ENCODE measurements at places on chromosomes 16 and 17.

DNA sequence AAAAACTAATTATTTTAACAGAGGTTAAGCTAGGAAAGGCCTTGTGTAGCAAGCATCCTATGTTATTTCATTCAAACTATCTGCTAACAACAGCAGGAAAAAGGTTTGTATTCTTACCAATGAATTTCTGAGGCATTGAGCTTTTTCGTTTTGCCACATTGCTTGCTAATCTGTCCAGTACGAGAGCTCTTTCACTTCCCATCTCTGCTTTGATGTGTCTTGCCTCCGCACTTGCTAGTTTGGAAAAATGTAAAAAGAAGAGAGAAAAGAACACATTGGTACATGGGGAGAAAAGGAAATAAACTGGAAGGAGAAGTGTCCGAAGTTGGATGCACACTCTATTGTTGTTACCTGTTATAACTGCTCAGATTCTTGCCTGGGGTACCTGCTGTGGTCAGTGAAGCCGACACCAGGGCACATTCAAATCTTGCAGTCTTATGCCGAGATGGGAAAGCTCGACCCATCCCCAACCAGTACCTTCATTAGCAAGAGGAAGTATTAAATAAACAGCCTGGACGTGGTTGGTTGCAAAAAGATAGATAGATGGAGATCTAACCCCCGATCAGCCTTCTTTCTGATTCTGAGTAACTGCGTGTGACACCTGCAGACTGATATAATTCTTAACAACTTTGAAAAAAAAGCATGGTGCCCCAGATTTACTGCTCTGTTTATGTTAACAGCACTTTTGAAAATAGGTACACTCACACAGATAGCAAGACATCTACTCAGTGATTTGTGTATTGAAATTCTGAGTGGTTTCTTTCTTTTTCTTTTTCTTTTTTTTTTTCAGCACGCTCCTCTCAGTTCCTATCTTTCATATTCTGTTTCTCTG is 40.0 kb downstream of the GRB7 start:
- DNase-seq, result no peak

DNA sequence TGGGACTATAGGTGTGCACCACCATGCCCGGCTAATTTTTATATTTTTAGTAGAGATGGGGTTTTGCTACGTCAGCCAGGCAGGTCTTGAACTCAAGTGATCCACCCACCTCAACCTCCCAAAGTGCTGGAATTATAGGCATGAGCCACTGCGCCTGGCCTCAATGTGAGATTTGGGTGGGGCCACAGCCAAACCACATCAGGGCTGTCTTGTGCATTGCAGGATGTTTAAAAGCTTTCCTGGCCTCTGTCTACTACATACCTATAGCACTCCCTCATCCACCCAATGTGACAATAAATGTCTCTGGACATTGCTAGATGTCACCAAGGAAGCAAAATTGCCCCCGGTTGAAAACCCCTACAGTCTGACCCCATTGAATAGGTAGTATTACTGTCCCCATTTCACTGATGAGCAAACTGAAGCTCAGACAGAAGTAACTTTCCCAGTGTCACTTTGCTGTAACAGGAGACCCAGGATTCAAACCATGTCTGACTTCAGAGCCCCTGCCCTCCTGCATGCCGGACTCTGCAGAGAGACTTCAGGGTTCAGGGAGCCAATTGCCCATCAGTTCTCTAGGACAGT is 3.6 kb upstream of the MAP3K14 start:
- DNase-seq, result no peak

DNA sequence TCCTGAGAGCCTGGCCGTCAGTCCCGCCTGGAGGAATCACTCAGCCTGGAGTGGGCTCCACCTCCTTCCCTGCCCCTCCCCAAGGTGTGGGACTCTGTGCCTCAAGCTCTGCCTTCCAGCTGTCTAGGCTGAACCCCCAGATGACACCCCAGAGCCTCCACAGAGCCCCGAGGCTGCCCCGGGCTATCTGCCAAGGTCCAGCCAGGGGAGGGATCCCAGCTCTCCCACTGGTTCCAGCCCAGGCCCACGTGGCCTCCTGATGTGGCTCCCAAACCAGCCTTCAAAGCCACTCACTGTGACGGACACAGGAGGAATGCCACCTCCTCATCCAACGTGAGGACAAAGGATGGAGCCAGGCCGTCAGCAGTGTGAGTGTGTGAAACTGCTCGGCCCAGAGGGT is 45.6 kb upstream of the ENPP7 start:
- DNase-seq, result no peak

DNA sequence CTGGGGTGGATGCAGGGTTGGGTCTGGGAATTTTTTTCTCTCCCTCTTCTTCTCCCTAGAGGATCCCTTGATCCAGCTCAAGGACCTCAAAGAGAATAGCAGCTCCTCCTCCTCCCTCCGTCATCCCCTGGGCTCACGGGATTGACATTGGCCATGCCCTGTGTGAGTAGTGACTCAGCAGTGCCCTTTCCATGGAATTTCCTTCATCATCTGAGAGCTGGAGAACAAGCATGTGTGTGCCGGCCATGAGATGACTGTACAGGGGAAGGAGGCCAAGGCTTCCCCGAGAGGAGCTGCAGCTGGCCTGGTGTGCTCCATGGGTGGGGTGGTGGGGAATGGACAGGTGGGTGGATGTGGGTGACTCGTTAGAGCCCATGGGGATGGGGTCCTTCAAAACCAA is 8.9 kb upstream of the WSCD1 start:
- no peak for DNase-seq

DNA sequence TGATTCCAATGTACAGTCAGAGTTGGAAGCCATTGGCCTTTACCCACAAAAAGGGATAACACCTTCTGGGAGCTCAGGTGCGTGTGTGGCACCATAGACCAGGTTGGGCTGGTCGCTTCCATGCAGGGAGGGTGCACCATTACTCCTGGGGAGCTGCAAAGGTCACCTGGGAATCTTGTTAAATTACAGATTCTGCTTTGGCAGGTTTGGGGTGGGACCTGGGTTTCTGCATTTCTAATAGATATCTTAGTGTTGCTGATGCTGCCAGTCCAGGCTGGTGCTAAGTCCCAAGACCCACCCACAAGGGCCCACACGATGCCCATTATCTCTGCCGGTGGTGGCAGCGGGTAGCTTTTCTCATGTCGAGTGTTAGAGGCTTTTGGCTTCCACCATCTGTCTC is 148.3 kb upstream of the CACNG5 start:
- DNase-seq, result no peak

DNA sequence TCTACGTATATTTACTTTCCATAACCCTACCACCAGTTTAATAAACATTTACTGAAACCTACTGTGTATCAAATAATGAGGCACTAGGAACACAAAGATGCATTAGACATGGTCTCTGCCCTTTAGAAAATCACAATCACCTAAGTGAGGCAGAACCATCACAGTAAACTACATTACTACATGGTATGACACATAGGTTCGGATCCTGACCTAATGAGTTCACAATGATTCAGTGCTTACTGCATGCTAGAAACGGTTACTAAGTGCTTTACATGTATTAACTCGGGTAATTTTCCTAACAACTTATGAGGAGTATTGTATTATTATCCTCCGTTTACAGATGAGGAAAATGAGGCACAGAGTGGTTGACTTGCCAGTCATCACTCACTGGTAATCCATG is 5.2 kb upstream of the SYNRG start:
- DNase-seq, result no peak

GRCh38 chr17:72600934-72601333 is 480.1 kb downstream of the SOX9 start:
- DNase-seq, result no peak

- no peak for DNase-seq
Observed at GRCh38 chr17:3796822-3797170, 4.2 kb downstream of the ITGAE start.

GRCh38 chr16:73172973-73173709 is 125.2 kb upstream of the ZFHX3 start:
- DNase-seq, result no peak
